Activated gamma-delta T cell (primary cell): ENCODE measurements at places on chromosomes 6 and 20.

- DNase-seq = no peak
Observed at GRCh38 chr20:25360631-25361286, 29.9 kb downstream of the ABHD12 start.

DNA sequence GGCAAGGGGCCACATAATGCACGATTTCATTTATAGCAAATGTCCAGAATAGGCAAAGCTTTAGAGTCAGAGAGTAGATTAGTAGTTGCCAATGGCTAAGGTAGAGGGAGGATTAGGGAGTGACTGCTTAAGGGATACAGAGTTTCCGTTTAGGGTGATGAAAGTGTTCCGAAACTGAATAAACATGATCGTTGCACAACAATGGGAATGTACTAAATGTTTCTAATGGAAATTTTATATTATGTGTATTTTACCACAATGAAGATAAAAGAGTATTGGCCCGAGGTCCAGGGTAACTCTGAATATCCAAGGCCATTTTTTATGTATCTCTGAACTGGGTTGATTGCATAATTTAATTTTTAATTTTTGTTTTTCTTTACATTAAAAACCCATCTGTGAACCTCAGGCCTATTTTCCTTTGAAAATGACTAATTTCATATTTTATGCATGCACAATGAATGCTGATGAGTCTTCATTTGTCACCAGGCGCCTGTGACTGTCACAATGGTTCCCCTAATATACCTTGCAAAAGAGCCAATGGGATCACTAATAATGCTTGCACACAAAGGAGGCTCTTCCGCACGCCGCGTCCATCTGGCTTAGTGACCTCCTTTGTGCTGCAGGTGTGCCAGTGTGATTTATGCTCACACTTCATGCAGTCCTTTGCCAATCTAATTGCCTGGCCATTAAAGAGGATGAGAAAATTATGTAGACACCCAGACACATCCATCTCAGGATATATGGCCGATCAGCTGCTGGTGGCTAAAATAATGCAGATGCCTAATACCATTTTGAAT lies 612.5 kb downstream of the CDH26 start:
- DNase-seq = no peak

GRCh38 chr6:106099235-106099537 lies 13.1 kb downstream of the PRDM1 start:
- no peak for DNase-seq

DNA sequence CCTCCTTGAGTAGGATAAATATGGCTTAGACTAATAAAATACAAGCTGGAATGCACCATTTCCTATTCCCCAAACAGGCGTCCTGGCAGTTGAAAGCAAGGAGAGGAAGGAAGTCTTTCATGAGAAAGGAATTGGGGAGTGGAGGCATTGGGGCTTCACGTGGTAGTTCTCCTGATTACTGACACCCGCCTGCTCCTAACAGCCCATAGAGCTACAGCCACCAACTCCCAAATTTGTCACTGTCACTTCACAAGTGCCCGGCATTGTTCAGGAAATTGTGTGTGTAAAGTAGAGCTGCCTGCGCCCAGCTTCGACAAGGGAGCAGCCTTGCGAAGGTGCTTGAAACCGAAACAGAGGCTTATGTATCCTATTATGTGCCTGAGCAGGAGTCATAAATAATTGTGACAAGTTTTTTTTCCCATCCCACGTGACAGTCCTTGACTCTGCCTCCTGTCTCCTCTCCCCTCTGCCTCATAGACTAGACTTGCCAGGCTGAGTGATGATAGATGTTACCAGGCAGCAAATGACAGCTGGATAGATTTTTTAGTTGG lies 301.7 kb upstream of the ZFP64 start:
- DNase-seq = no peak

DNA sequence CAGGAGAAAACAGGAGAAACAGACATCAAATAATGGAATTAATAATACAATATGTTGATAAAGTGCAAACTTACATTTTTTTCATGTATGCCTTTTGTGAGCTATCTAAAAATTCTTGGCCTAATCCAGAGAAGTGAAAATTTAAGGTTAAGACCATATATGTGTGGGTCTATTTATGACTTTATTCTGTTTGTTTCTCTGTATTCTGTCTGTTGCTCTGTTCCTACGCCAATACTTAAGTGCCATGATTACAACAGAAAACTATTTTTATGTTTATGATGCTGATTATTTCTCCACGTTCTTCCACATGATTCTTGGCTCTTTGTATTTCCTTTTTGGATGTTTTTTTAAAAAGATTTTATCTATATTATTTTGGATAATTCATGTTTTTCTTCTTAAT lies 109.6 kb upstream of the MAP3K4 start:
- no peak for DNase-seq

- no peak for DNase-seq
Observed at GRCh38 chr6:69861986-69862385, 4.4 kb upstream of the COL19A1 start.

DNA sequence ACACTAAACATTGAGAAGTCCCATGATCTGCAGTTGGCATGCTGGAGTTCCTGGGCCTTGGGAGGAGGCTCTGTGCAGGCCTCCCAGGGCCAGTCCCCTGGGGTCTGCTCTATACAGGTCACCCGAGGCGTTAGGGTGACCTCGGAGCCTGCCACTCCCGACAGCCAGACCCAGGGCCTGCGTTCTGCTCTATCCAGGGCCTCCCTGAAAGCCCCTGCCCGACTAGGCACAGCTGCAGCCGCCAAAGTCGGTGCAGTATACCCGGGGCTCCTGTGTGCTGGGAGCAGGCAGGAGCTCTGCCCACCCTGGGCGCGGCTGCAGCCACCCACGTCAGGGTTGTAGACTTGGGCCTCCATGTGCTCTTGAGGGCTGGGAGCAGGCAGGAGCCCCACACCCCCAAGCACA lies 6.3 kb upstream of the OR14J1 start:
- no peak for DNase-seq

GRCh38 chr6:15152700-15153099 lies 93.2 kb upstream of the JARID2 start:
- DNase-seq = no peak

- DNase-seq = no peak
Observed at GRCh38 chr6:120938164-120938875, 396.0 kb downstream of the TBC1D32 start.

- DNase-seq = no peak
Observed at GRCh38 chr6:134720353-134721059, 229.4 kb downstream of the ALDH8A1 start.

DNA sequence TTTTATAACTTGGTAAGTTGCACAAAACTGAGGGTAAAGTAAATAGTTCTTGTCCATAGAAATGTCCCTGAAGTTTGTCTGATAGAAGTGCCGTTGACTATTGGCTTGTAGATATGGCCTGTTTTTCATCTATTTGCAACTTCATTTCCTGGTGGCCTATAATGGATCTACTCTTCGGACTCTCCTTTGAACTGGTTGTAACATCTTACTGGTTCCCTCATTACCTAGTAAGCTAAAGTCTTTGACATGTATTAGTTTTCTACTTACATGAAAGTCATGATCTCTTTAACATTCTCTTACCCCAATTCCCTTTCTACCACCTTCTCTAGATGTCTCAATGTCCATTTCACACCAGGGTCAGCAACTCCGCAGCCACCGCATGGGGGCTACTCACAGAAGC lies 146.3 kb downstream of the GRM4 start:
- no peak for DNase-seq

DNA sequence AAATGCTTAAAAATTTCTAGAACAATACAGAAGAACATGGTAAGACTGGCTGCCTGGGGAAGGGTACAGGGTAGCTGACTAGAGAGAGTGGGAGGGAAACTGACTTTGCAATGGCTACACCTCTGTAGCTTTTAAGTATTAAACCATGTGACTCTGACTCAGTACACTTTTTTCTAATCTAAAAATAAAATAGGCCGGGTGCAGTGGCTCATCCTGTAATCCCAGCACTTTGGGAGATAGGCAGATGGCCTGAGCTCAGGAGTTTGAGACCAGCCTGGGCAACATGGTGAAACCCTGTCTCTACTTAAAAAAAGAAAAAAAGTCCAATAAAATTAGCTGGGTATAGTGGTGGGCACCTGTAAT lies 18.5 kb downstream of the ATP9A start:
- DNase-seq = no peak

- no peak for DNase-seq
Observed at GRCh38 chr20:17762243-17762872, 62.6 kb downstream of the BANF2 start.

DNA sequence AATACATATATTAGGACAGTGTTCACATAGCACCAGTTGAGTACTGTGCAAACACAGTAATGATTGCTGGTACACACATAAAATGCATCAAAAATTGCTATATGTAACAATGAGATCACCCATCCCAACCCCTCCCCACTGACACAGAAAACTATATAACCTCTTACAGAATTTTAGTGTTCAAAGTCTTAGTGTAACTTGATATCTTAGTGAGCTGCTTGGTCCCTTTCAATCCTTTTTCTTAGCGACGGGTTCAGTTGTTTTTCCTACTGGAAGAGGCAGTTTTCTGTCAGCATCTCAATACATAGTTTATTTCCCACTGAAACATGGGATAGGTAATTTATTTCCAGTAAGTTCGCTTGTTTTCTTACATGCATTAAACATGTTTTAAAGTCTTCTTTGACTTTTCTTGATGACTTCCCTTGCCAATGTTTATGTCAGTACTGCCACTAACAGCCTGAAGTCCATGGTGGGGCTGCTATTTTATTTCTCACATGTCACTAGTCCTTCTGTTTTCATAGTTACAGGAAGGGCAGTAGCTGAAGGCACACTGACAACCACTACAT lies 96.4 kb upstream of the FOXC1 start:
- DNase-seq = no peak

GRCh38 chr6:138491017-138491416 lies 8.3 kb downstream of the NHSL1 start:
- DNase-seq = no peak

DNA sequence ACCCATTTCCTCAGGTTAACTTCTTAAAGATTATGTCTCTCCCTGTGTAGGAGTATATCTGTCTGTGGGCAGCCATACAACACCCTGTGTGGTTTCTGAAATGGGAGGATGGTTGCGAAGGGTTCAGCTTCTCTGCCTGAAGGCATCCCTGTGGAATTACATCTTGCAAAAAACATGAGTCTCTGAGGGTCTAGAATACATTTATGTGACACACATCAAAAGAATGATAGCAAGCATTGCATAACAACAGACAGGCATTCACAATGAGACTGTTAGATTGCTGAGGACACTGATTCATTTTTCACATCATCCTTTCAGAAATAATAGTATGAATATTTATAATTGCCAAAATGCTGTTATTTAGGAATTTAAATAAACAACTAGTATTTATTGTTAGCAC lies 670.9 kb downstream of the HTR1B start:
- no peak for DNase-seq

DNA sequence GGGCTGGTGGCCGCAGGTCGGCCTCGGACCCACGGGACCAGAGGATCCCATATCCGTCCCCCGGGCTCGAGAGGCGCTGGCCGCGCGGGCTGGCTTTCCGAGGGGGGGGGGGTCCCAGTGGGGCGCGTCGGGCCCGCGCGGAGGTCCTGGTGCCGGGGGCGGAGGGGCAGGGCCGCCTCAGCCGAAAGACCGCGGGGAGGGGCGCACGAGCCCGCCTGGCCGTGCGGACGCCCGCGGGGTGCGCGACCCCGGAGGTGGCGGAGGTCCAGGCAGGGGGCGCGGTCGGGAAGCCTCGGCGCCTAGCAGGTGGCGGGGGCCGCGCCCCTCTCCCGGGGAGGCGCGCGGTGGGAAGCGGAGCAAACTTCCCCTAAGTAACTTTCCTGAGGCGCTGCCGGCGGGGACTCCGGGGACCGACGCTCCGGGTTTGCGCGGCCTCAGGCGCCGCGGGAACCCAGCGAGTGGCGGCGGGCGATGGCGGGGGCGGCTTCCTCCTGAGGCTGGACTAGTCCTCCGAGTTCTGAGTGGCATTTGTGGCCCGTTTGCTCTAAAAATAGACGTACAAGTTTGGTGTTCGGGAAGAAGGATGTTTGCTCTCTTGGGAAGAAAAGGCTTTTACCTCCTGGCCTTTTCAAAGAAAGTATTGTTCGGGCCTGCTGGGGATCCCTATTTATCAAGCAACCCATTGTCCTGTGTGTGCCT lies 26.5 kb upstream of the BTBD3 start:
- DNase-seq = no peak

GRCh38 chr6:77487808-77488425 lies 24.6 kb upstream of the HTR1B start:
- DNase-seq = no peak

- no peak for DNase-seq
Observed at GRCh38 chr6:14254505-14254904, 136.9 kb downstream of the CD83 start.

GRCh38 chr6:165848086-165848426 lies 185.0 kb upstream of the PDE10A start:
- no peak for DNase-seq

- DNase-seq = no peak
Observed at GRCh38 chr6:55812509-55812908, 62.9 kb downstream of the BMP5 start.

GRCh38 chr6:9494864-9495263 lies 920.0 kb downstream of the TFAP2A start:
- DNase-seq = no peak

- DNase-seq = no peak
Observed at GRCh38 chr6:144248003-144248402, 37.1 kb upstream of the UTRN start.

DNA sequence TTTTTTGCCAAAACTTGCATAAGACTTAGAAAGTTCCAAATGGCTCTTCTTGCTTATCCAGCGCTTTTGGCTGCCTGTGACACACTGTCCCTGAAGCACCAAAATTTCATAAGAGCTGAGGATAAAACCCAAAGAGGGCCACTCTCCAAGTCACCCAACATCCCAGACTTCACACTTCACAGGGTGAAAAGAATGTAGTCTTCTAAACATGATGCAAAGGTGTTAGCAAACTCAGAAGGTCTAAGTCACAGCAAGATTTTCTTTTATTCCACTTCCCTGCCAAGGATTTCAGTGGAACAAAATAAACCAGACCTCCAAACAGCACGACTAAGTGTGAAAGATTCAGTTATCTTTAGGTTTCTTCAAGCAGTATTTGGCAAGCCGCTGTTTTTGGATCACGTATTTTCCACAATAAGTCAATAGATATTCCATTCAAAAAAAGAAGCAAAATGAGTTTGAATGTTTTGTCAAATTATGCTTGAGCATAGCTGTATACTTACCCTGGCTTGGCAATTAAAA lies 44.6 kb upstream of the CD93 start:
- DNase-seq = no peak

DNA sequence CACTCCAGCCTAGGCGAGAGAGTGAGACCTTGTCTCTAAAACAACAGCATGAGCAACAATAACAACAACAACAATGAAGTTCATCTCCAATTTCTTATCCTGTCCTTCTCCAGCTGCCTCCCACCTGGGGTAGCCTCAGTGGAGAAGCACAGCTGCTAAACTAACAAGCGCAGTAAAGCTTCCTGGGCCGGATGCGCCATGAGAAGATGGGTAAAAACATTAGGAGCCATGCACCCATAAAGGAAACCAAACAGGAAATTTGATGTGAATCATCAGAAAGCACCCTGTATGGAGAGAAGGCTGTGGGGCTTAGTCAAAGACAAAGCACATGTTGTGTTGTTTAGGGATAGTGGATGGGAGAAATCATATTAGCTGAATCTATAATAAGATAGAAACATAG lies 61.1 kb upstream of the CCN6 start:
- DNase-seq = no peak
